ENCODE measurements at places on chromosomes 7 and 10.

DNA sequence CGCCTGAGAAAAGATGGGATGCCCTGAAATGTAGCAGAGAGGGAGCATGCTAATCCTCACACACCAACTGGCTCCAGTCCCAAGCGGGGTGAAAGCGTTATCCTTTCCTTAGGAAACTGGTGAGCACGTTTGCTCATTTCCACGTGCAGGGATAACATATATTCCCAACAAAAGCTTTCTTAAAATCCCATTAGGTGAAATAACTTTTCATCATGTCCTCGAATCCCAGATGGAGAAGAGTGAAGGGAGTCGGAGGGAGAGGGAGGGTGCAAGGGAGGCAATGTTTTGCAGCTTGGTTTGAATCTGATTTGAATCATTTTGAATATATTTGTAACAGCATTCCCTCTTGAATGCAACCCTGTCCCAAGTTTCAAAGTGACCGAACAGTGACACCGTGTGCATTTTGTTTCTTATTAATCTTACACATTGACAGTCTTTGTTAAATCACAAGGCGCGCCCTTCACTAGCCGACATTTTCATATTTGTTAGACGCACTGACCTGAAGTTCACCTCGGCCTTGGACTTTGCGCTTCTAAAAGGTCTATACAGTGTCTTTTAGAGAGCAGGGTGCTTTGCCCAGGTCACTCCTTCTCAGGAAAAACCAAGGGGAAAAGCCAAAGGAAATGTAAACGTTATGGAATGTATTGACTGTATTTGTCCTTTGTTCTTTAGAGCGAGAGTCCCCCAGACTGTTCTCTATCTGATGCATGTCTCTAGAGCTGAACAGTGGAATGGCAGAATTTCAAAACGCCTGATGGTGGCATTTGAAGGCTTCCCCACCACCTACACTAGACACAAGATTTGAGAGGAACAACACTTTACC lies 3.1 kb upstream of the HOXA4 start:
- peak; percentile 57 for DNase-seq

- no peak for DNase-seq
These were observed 93.8 kb downstream of the CPXM2 start for GRCh38 chr10:123797813-123798212.

DNA sequence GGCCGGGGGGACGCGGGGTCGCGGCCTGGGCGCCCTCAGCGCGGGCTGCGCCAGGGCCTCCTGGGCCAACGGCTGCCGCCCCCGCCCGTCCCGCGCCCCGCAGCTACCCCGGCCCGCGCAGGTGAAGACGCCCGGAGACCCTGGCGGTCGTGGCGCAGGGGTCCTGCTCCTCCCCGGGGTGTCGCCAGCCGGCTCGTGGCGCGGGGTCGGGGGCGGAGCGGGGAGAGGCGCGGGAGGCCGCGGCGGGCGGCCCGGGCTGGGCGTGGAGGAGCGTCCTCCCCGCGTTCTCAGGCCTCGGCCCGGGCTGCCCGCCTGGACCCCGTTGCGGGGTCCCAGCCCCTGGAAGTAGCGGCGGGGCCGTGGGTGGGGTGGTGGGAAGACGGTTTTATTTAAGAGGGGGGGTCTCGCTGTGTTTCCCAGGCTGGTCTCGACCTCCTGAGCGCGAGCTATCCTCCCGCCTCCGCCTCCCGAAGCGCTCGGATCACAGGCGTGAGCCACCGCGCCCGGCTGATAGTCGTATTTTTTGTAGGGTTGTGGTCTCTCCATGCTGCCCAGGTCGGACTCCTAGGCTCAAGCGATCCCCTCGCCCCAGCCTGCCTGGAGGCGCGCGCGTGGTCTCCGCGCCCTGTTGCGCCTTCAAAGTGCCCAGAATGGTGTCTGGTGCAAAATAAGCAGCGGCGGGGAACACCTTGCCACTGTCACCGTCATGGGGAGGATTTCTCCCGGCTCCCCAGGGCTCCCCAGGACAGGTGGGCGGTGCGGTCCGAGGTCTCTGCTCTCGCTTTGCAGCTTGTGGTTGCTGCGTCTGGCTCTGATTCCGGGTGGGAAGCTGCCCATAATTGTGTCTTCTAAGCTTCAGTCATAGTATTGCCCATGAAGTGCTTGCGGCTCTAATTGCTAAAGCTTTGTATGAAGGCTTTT lies 15.3 kb upstream of the SUN1 start:
- peak; percentile 54 for DNase-seq

DNA sequence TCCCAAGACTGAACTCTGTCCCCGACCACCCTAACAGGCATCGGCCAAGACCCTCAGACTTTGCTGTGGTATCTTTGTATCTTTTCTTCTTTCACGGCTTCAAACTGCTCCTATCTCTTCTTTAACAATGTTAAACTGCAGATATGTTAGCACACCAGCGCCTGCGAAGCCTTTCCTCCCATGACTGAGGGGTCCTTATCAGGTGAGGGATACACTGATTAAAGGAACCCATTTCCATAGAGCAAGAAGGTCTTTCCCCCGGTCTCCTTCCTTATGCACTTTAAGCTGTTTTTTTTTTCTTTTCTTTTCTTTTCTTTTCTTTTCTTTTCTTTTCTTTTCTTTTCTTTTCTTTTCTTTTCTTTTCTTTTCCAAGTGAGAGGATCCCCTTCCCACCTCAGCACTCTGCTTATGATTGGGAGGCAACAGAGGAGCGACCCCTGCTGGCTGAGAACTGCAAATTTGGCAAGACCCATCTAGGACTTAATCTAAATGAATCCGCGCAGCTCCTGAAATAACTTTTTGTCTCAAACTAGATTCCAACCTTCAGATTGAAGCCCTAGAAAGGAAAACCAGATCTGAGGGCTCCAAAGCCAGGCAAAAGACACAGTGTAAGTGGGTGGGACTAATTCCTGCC lies 109.9 kb downstream of the ITGB8 start:
- no peak for DNase-seq

DNA sequence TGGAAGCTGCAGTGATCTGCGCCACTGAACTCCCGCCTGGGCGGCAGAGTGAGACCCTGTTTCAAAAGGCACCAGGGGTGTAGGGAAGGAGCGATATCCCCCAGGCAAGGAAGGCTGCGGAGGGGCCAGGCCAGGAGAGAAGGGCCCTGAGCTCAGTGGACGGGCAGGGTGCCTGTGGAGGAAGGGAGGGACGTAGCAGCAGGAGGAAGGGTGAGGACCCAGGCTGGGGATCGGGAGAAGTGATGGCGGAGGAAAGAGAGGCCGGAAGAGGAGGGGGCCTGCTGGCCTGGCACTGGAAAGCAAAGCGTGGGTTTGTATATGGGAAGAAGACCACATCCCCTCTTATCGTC lies 45.6 kb downstream of the ALOX5 start:
- DNase-seq, result no peak

- no peak for DNase-seq
These were observed 44.2 kb upstream of the NPFFR1 start for GRCh38 chr10:70328018-70328417.

All from mammary epithelial cell (primary cell).